ENCODE measurements at places on chromosomes 6 and 20.

DNA sequence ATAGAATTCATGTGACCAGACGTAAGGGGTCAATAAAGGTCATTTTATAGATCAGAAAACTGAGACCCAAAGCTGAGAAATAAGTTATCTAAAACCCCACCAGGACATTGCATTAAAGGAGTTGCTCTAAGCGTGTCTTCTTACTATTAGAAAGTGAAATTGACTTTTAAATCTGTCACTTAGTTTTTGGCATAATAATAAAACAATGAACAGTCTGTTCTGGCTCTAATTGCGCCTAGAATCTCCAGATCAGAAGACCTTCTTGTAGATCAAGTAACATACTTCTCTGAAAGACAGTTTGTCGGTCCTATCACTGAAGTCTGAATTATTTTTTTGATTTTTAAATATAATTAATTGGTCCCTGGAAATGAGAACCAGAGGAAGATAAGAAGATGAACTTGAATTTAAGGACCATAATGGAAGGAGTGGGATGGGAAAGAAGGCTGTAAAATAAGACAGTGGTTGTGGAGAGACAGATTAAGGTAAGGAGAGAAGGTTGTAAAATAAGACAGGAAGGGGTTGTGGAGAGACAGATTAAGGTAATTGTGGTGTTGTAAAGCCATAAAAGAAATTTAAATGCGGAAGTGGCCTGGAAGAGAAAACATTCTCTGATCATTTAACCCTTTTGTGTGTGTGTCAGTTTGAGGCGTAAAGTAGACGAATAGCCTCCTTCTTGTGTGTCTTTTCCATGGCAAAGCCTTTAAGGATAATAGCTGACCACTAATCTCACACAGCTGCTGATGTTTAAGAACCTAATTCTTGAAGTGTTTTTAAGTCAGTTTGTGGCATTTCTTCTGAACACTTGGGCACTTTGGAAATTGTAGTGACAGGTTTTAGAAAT lies 20.1 kb downstream of the TOP1 start:
- no peak overlapping the region for H3K4me3 ChIP-seq
- no peak overlapping the region for H3K27ac ChIP-seq
- DNase-seq, result no peak
- H3K27me3 ChIP-seq, result no peaks in the 10 kb centered on the region

GRCh38 chr6:159260208-159260607 lies 91.0 kb downstream of the FNDC1 start:
- DNase-seq, result no peak
- no peaks in the 10 kb centered on the region for H3K36me3 ChIP-seq
- H3K4me1 ChIP-seq, result no peaks in the 10 kb centered on the region
- no peak overlapping the region for H3K4me3 ChIP-seq
- peaks cover 1% of the 10 kb centered on the region for H3K27me3 ChIP-seq
- no peak overlapping the region for H3K27ac ChIP-seq

DNA sequence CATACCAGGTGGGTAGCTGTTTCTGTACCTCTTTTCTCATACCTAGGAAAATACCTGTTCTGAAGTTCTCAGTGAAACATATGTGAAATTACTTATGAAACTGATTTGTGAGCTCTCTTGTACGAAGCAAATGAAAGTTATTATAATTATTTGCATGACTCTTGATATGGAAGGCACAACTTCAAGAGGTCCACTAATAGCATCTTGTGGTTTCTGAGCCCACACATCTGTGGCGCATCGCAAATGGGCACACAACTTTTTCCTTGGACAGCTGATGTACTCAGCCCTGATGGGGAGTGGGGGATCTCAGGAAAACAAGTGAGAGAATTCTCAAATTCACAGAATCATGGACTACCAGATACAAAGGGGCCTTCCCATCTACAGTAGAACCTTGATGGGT lies 432.3 kb downstream of the CD83 start:
- no peaks in the 10 kb centered on the region for H3K27me3 ChIP-seq
- H3K4me1 ChIP-seq, result peaks cover 7% of the 10 kb centered on the region
- no peak overlapping the region for H3K4me3 ChIP-seq
- no peak overlapping the region for H3K27ac ChIP-seq

DNA sequence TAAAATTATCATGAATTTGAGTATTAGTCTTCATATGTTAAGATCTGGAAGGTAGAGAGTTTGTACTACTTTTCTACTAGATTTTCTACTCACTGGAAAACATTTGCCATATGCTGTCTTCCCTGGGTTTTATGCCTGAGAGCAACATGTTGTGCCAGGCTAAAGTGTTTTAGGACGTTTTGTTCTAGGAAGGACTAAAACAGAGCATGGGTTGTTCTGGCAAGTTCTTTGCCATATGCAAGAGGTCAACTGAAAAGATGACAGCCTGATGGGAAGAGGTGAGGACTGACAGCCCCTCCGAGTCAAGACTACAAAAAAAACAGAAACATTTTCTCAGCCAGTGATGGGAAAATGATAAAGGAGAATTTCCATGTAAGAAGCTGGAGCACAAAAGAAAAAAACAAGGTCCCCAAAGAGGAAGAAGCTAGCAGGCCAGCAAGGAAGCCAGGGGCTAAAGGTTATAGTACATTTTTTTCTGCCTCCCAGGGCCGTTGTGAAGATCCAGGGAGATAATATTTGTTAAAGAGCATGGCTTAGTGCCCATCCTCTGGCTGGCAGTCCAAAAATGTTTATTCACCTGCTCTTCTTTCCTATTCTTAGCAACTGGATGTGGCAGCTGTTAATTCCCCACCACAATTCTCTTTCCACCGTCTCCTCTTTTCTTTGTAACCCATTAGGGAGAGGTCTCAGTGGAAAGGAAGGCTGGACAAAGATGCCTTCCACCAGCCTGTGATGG lies 7.8 kb downstream of the SCGN start:
- H3K4me3 ChIP-seq, result no peak overlapping the region
- peaks cover 9% of the 10 kb centered on the region for H3K27me3 ChIP-seq

DNA sequence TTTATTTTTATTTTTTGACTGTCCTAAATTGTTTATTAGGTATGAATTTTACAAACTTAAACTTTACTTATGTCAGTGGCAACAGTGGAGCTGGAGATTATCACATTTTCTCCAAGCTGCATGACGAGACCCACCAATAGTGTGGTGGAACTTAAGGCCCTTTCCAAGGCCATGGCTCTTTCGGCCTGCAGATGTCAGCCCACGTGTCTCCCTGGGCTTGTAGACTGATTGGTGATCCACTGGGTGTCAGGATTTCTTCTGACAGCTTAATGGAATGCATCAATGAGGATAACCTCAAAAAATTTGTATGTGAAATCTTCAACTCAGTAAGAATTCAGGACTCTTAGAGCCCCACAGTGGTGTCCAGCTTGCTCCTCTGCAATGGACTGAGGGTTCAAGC lies 32.3 kb upstream of the OVOL2 start:
- H3K4me1 ChIP-seq, result no peaks in the 10 kb centered on the region
- no peak overlapping the region for H3K27ac ChIP-seq
- no peaks in the 10 kb centered on the region for H3K36me3 ChIP-seq
- DNase-seq, result no peak

DNA sequence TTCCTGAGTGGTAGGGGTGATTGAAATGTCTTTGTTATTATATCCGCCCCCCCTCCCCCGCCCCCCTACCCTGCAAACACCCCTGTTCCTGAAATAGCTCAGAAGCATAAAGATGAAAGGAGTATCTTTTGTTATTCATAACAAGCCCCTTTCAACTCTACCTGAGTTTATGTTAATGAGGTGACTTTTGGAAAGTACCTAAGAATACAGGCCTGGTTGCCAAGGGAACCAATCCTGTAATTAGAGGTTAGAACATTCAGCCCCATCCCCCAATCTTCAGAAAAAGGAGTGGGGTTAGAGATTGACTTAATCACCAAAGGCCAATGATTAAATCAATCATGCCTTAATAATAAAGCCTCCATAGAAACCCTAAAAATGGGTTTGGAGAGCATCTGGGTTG lies 979.2 kb upstream of the GJE1 start:
- no peaks in the 10 kb centered on the region for H3K27me3 ChIP-seq
- H3K4me3 ChIP-seq, result no peak overlapping the region
- no peak overlapping the region for H3K27ac ChIP-seq
- no peak for DNase-seq
- H3K36me3 ChIP-seq, result no peaks in the 10 kb centered on the region
- no peaks in the 10 kb centered on the region for H3K4me1 ChIP-seq

- no peaks in the 10 kb centered on the region for H3K27me3 ChIP-seq
- DNase-seq, result no peak
- peaks cover 12% of the 10 kb centered on the region for H3K4me1 ChIP-seq
- no peaks in the 10 kb centered on the region for H3K36me3 ChIP-seq
- no peak overlapping the region for H3K27ac ChIP-seq
These were observed 838 bp downstream of the STMN3 start for GRCh38 chr20:63652192-63652980.

GRCh38 chr6:149889326-149889725 lies 8.6 kb downstream of the RAET1E start:
- H3K4me1 ChIP-seq, result no peaks in the 10 kb centered on the region
- H3K36me3 ChIP-seq, result no peaks in the 10 kb centered on the region
- no peak overlapping the region for H3K4me3 ChIP-seq
- no peaks in the 10 kb centered on the region for H3K27me3 ChIP-seq
- DNase-seq, result no peak
- no peak overlapping the region for H3K27ac ChIP-seq
